ENCODE measurements at places on chromosomes 5 and 9.

DNA sequence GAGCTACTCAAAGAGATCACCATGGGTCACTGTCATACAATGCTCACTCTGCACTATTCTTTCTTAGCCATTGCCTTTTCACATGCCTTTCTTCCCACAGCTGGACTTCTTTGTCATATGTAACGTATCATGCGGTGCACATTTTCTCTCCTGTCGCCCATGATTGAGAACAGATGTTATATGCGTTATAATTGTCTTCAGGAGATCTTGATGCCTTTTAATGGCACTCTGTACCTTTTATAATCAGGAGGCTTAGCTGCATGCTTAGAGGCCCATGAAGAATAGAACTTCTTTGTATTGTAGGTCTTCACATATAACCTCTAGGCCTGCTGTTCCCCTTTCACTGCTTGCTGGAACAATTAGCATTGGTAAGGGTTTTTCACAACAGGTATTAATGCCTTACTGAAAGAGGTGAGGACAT lies 436.1 kb downstream of the CDH10 start:
- no peak for DNase-seq

DNA sequence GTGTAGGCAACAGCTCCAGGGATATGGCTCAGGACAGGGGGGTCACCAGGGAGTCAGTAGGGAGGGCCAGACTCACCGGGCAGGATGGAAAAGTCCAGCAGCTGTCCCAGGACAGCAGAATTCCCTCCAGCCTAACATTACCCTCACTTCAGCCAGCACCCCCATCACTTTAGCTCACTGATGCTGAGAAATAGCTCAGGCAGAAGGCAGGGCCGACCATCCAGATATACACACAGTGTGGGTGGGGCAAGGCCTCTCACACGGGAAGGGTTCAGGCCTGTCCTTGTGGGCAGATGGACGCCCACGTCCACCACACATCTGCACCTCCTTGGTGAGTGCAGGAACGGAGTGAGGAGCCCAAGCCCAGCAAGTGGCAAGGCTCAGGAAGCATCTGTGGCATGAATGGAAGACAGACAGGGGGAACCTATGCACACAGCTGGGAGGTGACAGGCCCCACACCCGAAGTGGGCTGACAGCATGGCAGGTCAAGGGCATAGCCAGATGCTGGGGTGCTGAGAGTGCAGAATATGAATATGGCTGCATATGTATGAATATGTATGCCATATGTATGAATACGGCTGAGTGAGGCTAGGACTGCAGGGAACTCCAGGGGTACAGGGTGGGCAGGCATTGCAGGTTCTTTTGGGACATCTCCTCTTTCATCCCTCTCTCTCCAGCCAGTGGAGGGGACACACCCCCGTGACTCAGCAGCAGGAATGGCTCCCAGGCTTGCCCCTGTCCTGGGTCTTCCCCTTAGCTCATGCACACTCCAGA lies 17.0 kb downstream of the BICD2 start:
- no peak for DNase-seq

GRCh38 chr5:73550016-73550415 lies 15.4 kb downstream of the ANKRA2 start:
- DNase-seq, result no peak

DNA sequence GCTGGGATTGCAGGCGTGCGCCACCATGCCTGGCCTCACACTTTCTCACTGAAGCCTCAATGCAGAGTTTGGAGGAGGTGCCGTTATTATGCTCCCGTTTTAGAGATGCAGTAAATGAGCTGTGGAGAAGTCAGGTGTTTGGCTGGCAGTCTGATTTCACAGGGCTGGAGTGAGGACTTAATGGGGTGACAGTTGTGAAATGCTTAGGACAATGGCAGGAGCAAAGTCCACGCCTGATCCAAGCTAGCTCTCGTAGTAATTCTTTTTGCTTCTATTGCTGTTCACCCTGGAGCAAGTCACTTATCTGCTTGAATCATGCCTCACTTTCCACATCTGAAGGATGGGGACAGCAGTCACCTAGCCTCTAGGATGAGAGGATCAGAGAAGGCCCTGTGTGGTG lies 21.8 kb downstream of the UNC5A start:
- no peak for DNase-seq

Data from mesothelial cell of epicardium (in vitro differentiated cells).